ENCODE measurements at places on chromosomes 16 and 17.

GRCh38 chr17:50818921-50819657 lies 16.3 kb upstream of the WFIKKN2 start:
- no peak for DNase-seq

DNA sequence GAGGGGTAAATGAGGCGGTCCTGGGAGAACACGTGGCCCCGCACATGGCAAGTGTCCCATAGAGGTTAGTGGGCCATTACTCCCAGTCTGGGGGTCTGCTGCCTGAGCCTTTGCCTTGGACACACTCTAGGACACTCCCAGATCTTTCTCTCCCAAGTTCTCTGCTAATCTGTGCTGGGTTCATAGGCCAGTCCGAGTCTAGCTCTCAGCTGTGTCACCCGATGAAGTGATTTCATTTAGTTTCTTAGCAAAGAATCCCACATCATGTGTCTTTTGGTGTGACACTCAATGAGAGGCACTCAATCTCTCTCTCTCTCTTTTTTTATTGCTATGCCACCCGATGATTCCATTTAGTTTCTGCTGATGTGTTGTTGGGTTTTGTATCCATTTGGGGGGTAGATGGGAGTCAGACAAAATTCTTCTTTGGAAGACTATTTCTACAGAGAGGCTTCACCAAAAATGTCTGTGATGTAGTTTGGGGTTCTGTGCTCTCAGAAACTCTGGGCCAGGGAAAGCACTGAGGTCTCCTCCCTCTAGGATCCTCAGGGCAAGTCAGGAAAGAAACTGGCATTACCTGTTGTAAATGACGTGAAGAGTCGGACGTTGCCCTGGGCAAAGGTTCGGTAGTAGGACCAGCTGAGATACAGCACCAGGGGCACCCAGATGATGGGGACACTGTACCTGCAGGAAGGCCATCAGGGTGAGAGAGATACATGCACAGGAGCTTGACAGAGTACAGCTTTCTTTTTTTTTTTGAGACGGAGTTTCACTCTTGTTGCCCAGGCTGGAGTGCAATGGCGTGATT lies 25.2 kb upstream of the MLKL start:
- no peak for DNase-seq

DNA sequence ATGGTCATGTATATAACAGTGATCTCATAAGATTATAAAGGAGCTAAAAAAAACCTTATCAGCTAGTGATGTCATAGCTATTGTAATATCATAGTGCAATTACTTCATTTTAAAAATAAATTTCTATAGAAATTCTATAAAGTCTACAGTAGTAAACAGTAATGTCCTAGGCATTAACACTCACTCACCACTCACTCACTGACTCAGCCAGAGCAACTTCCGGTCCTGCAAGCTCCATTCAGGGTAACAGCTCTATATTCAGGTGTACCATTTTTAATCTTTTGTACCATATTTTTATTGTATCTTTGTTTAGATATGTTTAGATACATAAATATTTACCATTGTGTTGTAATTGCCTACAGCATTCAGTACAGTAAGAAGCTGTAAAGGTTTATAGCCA lies 524.4 kb upstream of the CDH5 start:
- no peak for DNase-seq

- DNase-seq = no peak
Observed at GRCh38 chr17:6666077-6666521, 14.5 kb downstream of the C17orf100 start.

- DNase-seq = no peak
Observed at GRCh38 chr17:33493566-33493965, 200.5 kb upstream of the ASIC2 start.

GRCh38 chr17:83189044-83190003 lies 109.9 kb downstream of the METRNL start:
- no peak for DNase-seq

- DNase-seq = no peak
Observed at GRCh38 chr16:46884513-46885293, 541 bp downstream of the GPT2 start.

- no peak for DNase-seq
Observed at GRCh38 chr16:48864055-48864454, 254.1 kb upstream of the N4BP1 start.

DNA sequence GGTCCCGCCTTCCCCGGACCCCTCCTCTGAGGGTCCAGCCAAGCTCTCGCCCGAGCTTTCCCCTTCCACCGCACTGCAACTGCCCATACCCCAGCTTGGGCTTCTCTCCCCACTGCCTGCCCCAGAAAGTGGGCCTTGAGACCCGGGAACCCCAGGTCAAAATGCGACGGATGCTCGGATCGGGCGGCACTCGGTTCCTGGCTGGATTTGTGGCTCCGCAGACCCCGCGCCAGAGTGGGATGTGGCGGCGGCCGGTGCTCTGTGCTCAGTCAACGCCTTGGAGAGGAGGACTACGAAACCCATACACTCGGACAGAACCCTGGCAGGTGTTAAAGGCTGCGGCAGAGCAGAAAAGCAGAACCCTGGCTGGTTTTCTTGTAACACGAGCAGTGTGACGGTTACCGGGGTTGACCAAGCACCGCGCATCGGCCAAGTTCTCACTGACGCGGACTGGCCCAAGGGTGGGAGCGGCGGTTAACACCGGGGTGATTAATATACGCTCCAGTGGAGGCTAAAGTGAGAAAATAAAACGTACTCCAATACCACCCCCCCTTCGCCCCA lies 885 bp upstream of the SLFN13 start:
- DNase-seq = no peak

Measured in stimulated activated CD4-positive, alpha-beta T cell treated with anti-CD3 and anti-CD28 coated beads, Interleukin-15, amount 100 ng/mL, for 1 hour (primary cell).